ENCODE measurements at places on chromosomes 3 and 15.

DNA sequence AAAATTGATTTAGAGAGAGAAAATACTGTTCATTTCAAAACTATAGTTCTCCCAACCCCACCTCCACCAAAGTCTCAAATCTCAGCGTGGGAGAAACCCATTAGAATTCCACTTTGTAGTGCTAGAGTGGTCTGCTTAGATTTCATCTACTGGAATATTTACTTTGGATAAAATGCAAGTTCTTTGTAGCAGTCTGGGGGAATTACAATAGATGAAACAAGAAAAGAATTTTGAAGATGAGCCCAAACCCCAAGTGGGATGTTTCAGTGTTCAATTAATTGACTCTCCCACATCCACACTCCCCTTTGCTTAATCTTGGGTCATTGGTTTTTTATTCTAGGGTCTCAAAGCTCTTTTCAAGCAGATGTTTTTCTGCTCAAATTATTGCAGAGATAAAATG lies 97.8 kb downstream of the RPL22L1 start:
- peak; percentile 60 for DNase-seq

DNA sequence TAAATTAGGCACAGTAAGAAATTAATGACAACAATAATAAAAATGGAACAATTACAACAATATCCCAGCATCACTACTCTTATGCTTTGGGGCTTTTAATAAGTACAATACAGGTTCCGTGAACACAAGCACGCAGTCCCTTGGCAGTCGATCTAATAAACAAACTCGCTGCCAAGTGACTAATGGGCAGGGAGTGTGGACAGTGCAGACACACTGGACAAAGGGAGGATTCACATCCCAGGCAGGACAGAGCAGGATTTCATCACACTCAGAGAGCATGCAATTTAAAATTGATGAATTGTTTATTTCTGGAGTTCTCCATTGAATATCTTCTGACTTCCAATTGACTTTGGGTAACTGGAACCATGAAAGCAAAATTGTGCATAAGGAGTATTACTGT lies 524.1 kb upstream of the CFAP20DC start:
- DNase-seq: peak; percentile 79

DNA sequence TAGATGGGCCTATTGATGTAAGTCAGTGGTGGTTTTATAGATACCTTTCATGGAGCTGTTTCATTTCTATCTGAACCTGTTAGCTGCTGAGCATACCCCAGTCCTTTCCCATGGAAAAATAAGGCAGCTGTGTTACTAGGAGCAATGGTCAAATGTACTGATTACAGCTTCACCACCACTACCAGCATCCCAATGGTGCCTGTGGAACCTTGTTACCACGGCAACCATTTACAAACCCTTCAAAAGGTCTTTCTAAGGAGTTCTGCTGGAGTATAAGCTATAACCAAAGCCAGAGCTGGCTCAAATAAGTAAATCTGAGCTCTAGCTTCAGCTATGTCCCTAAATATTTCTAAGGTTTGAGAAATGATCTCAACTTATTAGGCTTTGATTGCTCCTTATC lies 133.4 kb upstream of the ACP3 start:
- no peak for DNase-seq

- DNase-seq: no peak
Observed at GRCh38 chr3:198030125-198030524, 70.1 kb downstream of the LMLN start.

GRCh38 chr15:81296673-81297072 lies 27.3 kb downstream of the STARD5 start:
- no peak for DNase-seq

DNA sequence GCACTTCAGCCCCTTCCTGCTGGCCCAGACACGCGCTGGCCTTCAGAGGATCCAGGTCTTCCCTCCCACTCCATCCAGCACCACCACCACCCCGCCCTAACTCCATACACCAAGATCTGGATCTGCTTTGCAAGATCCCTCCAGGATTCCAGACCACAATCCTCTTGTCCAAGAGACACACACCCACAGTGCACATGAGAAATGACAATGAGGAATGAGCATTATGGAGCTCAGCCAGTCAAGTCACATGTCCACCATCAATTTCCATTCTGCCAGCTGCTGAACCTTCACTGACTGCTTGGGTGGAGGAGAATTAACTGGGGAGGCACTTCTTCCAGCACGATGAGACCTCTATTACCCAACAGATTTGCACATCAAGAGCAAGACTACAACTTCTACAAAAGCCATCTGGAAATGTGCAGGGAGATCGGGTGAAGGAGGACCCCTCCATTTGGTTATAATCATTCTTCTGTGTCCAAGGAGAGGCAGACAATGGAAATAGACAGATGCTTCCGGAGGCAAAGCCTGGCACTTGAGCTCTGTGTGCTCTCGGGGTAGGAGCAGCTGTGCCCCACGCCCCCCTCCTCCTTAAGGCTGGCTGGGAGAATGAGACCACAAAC lies 12.3 kb upstream of the SPATA12 start:
- DNase-seq: no peak

- no peak for DNase-seq
Observed at GRCh38 chr15:66298803-66299251, 5.5 kb downstream of the DIS3L start.

GRCh38 chr3:30073622-30074021 lies 532.8 kb upstream of the TGFBR2 start:
- DNase-seq: no peak

DNA sequence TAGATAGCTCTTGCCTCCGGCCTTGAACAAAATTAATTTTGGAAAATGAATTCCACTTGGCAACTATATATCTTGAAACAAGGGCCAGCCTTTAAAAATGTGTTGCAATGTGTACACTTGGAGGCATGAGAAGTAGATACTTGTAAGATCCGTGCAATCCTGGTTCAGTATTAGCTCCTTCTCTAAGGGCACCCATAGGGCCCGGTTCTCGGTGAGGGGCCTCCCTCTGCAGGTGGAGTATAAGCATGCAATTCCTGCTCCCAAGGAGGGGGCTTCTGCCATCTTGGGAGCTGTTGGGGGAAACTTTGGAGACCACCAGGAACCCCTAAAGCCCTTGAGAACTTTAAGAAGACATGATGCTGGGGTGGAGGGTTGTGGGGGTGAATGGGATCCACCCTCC lies 388.7 kb upstream of the RGMA start:
- no peak for DNase-seq

DNA sequence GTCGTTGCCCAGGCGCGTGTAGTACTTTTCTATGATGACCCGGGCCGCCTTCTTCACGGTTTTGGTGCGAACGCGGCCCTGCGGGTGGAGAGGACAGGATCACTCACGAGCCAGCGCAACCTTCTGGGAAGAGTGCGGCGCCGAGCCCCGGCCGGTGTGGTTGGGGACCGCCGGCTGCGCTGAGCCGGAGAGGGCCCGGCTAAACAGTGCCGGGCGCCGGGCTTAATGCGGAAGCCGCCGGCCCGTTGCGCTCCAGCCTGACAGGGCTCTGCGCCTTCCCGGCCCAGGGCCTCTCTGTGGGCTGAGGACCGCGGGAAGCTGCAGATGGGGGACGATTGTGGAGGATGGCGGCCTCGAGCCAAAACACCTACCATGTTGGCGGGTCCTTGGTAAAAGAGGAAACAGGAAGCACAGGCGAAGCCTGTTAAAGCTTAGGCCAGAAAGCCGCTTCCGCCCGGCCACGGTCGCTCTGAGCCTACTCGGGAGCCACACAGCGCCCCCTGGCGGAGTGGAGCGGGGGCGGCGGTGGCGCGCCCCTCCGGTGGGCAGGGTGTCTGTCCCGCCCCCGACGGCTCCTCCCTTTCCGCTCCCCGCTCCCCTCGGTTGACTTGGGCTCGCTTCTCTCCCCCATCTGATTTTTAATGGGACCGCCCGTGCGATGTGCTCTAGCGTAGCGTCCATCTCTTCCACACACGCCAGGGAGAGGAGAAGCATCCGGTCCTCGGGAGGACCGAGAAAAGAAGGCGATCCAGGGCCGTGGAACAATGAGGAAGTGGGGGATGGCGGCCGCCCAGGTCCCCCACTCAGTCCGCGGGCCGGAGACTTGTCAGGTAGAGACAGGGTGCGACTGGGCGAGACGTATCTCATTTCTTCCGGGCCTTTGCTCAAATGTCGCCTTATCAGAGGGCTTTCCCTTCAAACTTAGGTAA lies at the start of gene RPS17:
TSS of gene RPS17 (minus strand) at position 403 of the 929 bp plus-strand sequence. CDS start at position 374, 29 bp downstream.
- peak; percentile 97 for DNase-seq

DNA sequence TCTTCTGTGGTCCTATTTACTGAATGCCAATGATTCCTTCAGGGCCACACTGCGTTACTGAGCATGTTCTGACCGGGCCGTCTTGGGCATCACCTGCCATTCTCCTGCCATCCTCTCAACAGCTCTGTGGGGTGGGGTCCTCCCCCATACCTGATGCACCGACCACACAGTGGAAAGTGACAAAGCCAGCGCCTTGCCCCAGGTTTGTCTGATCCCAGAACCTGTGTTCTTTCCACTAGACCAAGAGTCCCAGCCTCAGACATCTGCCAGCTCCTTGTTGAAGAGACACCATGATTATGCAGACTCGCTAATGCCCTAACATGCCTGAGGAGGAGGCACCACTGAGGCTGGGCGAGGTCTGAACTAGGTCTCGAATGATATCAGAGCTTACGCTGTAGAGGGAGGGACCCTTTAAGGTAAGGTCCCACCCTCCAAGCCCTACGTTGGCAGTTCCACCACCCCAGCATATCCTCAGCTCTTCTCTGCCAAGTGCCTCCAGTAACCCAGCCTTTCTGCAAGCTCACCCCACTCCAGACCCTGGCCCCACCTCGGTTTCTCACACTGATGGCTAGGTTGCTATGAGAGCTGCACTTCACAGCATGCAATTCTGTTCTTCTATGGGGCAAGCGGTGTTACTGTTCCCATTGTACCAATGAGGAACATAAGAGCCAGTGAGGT lies 29.8 kb upstream of the PLXNA1 start:
- DNase-seq: no peak

DNA sequence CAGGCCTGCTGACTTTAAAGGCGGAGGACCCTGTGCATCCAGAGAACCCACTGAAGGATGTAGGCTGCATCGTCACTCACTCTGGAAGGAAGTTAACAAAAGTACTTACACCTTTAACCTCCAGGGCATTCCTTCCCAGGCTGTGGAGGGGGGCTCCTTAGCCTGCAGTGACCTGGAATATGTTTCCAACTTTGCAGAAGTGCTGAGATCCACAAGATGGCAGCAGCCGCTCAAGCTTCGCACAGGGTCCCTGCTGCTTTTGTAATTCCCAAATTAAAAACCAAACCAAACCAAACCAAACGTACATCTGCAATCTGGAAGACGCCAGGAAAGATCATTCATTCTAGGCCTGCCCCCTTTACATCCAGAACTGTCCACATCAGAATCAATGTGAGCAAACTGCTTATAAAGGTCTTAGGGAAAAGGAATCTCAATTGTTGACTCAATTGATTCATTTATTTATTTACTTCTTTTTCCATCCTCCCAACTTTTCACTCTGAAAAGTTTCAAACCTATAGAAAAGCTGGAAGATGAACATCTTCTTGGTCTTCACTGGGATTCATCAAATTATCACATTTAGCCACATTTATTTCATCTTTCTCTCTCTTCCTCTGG lies 70.5 kb upstream of the KLHL25 start:
- DNase-seq: peak; percentile 49

- DNase-seq: peak; percentile 97
Observed at GRCh38 chr15:85318048-85318731, 62.2 kb upstream of the AKAP13 start.

DNA sequence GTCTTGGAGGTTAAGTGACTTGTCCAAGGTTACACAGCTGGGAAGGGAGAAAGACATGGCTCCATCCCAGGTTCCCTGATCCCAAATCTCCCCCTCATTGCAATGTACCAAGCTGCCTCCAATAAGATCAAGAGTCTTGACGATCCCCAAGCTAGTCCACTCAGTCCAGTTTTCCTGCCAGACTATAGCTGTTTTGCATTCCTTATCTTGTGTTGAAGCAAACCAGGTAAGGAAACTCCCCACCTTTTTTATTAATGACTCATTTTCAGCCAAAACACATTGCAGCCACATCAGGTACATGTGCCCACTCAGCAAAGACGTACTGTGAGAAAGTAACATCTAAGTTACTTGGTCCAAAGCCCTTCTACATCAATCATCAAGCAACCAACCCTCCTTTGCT lies 41.9 kb downstream of the LIPC start:
- DNase-seq: peak; percentile 81

GRCh38 chr15:77706482-77707244 lies 74.0 kb upstream of the LINGO1 start:
- DNase-seq: no peak

DNA sequence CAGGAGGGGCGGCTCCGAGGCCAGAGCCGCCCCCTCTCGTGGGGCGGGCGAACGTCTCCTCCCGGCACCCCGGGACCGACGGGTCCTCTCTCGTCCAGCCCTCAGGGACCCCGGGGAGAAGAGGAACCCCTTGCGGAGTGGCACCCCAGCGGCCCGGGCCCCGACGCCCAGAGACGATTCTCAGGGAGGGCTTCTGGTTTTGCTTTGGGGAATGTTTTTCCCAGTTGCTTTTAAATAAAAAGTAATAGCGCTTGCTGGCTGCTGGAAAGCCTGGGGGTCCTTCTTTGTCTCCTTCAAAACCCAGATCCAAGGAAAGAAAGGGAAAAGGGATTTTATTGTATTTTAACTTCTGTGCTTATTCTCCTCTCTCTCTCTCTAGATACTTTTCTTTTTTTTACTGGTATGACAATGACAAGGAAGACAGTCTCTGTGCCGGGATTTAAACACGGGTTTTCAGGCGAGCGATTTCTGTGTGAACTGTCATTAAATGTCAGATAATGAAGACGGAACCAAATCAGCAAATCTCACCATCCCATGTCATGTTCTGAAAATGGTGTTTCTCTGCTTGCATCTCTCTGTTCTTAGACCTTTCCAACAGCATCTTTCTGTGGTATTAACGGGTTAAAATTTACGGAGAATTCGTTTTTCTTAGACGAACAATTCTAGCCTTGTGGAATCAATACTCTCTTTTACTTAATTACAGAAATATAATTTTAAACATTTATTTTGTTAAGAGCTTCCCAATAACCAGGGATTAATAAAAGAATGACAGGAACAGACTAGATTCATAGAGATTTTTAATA lies 530 bp upstream of the PCOLCE2 start:
- no peak for DNase-seq

DNA sequence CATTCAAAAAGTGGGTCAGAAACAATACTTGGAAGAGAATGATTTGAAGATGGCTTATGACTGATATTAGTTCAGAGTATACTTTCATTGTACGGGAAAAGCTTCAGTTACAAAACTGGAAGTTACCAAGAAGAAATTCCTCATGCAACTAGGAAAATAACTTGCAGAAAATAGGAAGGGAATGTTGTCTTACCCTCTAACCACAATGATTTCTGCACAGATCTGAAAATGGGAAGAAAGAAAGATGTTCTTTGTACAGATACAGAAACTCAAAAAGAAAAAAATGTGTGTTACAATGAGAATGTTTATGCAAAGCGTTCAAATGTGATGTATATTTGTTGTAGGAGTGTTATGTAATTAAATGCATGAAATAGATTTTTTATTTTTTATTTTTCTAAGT lies 3.7 kb downstream of the ZNF280D start:
- no peak for DNase-seq

DNA sequence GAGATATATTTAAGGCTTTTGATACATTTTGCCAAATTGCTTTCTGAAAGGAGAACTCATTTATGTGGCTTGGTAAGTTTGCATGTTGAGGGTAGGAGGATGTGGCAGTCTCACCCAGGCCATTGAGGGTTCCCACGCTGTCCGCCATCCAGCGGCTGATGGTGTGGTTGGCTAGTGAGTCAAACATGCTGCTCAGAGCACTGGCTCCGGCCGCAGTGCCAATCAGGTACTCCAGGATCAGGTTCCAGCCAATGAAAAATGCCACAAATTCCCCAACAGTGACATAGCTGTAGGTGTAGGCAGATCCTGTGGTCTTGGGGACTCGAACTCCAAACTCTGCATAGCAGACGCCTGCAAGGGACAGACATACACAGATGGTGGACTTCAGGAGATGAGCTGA lies 82.3 kb downstream of the CLDN11 start:
- DNase-seq: no peak

GRCh38 chr3:97952280-97952679 lies 20.0 kb downstream of the RIOX2 start:
- DNase-seq: no peak

All from astrocyte of the spinal cord (primary cell).